Stimulated activated CD4-positive, alpha-beta T cell treated with anti-CD3 and anti-CD28 coated beads, Interleukin-1b, Interleukin-23, amount 100 ng/mL, for 4 hours (primary cell): ENCODE measurements at places on chromosomes 7 and 10.

GRCh38 chr7:41133690-41134299 lies 569.1 kb downstream of the INHBA start:
- DNase-seq, result no peak

DNA sequence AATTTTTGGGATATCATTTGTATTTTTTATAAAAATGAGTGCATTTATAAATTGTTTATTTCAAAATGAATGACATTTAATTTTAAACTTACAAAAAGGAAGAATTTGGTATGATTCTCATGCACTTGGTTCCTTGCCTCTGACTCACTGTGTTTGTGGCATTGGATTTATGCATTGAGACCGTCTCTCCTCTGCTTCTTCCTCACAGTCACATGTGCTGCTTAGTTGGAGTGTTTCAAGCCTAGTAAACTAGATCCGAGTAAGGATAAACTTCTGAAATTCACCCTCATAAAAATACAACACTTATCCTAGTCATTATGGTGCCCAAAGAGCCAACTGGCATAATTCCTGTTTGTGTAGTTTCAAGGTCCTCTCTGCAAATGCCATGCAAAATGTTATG lies 19.1 kb upstream of the FZD8 start:
- DNase-seq, result no peak

DNA sequence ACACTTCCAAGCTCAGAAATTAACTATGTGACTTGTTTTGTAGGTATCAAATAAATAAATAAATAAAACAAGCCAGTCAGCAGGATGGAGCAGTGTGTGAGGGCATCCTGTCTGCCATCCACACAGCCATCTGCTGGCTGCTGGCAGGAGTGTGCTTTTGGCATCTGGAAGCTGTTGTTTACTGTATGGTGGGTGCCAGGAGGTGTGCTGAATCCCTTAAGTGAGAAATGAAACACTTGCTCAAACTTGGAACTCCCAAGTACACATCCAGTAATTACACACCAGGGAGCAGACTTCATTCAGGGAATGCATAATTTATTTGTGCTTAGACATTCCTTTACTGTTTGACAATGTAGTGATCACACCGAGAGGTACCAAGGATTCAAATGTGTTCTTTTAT lies 16.9 kb upstream of the TAX1BP1 start:
- DNase-seq, result no peak

GRCh38 chr7:71480791-71481190 lies 348.8 kb downstream of the GALNT17 start:
- DNase-seq, result no peak

DNA sequence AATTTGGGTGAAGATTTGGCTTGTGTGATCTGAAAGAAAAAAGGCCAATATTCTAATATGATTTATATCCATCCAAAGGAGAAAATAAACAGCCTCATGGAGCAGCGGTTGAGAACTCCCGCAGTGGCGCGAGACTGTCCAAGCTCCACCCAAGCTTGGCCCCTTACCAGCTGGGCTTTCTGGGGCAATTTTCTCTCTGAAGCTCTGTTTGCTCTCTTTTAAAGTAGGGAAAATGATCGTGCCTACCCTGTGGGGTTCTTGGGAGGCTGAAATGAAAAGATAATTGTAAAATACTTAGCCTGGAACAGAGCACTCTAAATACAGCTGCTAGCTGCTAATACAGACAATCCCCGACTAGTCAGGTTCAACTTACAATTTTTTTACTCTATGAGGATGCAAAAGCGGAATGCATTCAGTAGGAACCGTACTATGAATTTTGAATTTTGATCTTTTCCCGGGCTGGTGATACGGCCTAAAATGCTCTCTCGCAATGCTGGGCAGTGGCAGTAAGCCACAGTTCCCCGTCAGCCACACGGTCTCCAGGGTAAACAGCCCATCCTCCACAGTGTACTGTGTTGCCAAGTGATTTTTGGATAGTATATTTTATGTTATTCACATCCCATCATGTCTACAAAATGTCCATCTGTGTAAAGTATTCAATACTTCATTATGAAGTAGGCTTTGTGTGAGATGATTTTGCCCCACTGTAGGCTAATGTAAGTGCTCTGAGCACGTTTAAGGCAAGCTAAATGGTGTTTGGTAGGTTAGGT lies 137.7 kb downstream of the CHN2 start:
- no peak for DNase-seq

DNA sequence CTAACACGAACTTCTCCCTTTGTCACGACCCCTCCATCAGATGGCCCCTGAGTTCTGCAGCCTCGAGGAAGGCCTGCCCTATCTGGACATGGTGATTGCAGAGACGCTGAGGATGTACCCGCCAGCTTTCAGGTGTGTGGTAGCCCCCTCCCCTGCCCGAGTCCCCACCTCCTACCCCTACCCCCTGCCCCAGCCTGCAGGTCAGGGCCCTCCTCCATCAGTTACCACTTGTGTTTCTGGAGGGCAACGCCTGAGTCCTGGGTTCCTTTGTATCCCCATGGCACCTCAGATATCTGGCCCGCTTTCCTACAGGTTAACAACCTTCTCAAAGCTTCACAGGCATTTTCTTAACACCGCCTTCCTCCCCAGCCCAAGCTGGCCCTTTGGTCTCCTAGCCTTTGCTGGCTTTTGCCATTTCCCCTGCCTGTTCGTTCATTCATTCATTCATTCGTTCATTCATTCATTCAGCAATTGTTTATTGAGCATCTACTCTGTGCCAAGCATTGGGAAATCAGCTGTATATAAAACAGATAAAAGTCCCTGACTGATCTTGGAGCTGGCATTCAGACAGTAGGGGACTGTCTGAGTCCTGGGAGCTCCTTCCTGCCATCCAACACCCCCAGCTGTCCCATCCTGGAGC lies 55.6 kb downstream of the PARP12 start:
- no peak for DNase-seq

GRCh38 chr7:1019789-1020610 lies 24.3 kb upstream of the GPR146 start:
- DNase-seq, result no peak

- DNase-seq, result no peak
Measured at GRCh38 chr10:21929070-21929469, 74.5 kb downstream of the DNAJC1 start.
